ENCODE measurements at places on chromosomes 12 and 14.

DNA sequence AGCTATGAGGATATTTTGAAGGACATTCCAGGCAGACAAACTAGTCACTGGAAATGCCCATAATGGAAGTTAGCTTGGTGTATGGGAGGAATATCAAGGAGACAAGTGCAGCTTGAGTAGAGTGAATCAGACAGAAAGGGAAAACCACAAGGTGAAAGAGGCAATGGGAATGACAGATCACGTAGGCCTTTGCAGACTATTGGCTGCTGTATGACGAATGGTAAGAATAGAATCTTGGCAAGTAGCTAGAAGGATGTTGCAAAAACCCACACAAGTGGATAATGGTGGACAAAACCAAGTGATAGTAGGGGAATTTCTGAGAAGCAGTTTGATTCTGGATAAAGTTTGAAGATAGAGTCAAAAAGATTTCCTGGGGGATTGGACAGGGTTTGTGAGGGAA is 196.9 kb upstream of the NOVA1 start:
- no peak for DNase-seq

- no peak for DNase-seq
Observed at GRCh38 chr14:62743118-62743517, 302.1 kb downstream of the KCNH5 start.

- DNase-seq, result no peak
Observed at GRCh38 chr12:104423809-104424208, 32.9 kb upstream of the CHST11 start.

- no peak for DNase-seq
Observed at GRCh38 chr12:106717673-106718072, 56.8 kb upstream of the RIC8B start.

DNA sequence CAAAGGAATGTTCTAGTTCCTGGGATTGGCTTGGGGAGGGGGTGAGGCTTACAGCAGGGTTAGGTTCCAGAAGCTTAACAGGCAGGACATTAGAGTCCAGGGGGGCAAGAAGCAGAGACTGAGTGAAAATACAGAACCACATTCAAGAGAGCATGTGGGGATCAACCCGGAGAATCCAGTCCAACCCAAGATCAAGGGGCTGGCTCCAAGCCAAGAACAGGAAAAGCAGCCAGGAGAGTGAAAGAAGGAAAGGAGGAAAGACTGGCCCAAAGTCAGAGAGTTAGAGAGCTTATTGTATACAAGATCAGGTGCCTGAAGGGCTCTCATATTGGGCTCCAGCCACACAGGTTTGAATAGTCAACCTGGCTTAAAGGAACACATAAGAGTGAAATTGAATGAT is 190.3 kb upstream of the CDKN3 start:
- no peak for DNase-seq

- no peak for DNase-seq
Observed at GRCh38 chr14:60648249-60648933, 886 bp downstream of the SIX1 start.

DNA sequence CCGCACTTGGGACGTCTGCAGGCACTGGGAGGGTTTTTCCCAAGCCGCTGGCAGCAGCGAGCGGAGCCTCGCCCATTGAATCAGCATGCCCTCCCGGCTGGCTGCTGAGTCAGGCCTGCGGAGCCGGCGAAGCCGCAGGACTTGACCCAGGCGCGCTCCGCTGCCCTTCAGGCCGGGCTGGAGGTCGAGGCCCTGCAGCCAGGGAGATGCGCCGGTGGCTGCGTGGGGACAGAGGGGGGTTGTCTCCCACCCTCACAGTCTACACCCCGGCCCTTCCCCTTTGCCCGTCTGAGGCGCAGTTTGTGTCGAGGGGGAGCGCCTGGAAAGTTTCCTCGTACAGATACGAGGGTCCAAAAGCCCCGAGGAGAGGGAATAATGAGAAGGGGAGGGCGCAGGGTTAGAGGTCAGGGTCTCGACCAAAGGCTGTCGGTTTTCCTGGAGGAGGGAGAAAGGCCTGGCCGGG is 759 bp upstream of the KLC1 start:
- peak; percentile 20 for DNase-seq

DNA sequence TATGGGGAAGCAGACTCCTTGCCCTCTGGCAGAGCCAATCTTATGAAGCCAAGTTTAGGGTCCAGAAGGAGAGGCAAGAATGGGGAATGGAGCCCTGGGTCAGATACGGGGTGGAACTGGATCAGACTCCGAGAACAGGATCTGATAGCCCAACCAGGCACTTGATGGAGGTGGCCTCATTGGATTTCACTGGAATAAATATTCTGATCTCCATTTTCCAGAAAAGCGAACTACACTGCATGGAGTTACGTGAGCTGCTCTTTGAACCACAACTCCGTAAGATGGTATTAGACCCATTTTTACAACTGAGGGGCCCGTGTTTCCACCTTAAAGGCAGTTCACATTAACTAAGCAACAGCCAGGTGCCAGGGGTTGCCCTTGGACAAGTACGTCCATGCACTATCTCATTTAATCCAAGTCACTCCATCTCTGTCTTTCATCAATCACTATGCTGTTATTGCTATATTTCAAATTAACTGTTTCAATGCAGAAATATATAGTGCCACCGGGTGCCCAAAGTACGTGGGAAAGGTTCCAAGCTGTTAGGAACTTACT is 155.2 kb downstream of the BCL11B start:
- no peak for DNase-seq

GRCh38 chr14:55789406-55789805 is 209.4 kb downstream of the KTN1 start:
- no peak for DNase-seq
